ENCODE measurements at places on chromosomes 3 and 15.

DNA sequence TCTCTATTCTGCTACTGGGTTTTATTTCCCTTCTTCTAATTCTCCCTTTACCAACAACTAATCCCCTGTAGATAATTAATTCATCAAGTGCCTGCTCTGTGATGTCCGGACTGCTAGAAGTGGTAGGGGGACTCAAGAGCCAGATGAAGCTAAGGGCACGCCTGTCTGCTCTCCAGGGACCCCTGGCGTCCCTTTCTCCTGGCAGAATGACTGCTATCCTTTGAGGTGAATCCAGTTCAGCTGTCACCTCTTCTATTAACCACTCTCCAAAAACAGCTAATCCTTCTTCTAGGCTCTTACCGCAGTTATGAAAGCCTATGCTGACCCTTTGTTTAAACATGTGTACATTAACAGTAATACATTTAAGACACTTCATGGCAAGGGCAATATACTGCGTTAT, 1.4 kb upstream of the CHRNA7 start:
- DNase-seq: no peak

DNA sequence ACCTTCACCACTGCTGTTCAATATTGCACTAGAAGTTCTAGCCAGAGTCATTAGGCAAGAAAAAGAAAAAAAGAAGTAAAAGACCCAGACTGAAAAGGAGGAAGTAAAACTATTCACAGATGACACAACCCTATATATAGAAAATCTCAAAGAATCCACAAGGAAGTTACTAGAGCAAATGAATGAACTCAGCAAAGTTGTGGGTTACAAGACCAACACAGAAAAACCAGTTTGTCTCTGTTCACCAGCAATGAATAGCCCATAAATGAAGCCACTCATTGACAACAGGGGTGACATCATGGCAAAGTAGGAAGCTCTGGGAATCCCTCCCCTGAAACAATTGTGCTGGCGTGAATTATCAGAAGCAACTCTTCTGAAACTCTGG, 4.6 kb downstream of the CFAP100 start:
- no peak for DNase-seq

DNA sequence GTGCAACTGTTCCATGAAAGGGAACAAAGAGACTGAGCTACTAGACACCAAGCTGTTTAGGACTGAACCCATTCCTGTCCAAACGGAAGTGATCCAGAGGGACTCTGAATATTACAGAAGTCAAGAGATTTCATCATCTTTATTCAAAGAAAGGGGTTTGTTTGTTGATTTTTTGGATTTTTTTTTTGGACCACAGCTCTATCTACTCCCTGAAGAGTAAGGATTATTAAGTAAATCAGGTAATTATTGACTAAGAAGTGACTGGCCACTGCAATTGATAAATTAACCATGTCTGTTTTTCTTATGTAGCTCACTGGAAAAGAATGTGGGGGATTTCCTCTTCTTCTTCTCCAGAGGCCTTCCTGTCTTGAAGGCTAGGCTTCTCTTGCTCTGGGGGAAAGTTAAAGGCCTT, 146.6 kb upstream of the TPM1 start:
- DNase-seq: no peak

DNA sequence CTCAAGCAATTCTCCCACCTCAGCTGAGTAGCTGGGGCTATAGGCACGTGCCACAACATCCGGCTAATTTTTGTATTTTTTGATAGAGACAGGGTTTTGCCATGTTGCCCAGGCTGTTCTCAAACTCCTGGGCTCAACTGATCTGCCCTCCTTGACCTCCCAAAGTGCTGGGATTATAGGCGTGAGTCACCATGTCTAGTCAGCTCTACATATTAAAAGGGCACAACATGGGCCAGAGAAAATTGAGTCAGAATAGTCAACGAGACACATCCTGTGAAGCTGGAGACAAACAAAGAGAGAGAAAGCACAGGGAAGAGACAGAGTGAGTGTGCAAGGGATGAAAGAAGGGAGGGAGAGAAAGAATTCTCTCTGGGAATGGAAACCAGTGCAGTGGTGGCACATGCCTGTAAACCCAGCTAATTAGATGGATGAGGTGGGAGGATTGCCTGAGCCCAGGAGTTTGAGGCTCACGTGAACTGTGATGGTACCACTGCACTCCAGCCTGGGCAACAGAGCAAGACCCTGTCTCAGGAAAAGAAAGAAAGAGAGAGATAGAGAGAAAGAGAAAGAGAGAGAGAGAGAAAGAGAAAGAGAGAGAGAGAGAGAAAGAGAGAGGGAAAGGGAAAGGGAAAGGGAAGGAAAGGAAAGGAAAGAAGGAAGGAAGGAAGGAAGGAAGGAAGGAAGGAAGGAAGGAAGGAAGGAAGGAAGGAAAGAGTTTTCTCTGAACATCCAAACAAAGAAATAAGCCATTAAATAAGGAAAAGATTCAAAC, 107.2 kb upstream of the SLC25A36 start:
- DNase-seq: no peak

- DNase-seq: no peak
Measured at GRCh38 chr3:112399064-112399463, 66.1 kb downstream of the CD200 start.

DNA sequence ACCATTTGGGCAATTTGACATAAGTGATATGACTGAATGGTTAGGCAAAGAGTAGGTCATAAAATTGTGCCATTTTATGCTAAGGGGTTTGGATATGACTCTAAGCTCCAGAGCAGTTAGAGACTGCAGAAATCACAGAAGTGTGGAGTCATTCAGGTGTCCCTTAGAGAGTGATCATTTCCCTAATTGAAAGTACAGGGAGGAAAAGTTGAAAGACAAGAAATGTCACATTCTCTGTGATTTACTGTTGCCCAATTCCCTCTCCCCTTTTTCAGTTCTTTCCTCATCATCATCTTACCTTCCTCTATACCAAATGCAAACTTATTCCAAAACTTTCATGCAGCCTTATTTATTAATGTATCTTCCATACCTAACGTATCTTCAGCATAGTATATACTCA, 2.7 kb upstream of the GOLGB1 start:
- no peak for DNase-seq

- DNase-seq: no peak
Measured at GRCh38 chr15:29913528-29914135, 91.4 kb upstream of the TJP1 start.

GRCh38 chr3:170092907-170093306, 55.1 kb downstream of the GPR160 start:
- no peak for DNase-seq

GRCh38 chr3:35723480-35724097, 84.3 kb downstream of the ARPP21 start:
- no peak for DNase-seq

GRCh38 chr3:144968750-144969350, 997.2 kb downstream of the DIPK2A start:
- no peak for DNase-seq

- no peak for DNase-seq
Measured at GRCh38 chr3:108251265-108251664, 29.0 kb upstream of the IFT57 start.

DNA sequence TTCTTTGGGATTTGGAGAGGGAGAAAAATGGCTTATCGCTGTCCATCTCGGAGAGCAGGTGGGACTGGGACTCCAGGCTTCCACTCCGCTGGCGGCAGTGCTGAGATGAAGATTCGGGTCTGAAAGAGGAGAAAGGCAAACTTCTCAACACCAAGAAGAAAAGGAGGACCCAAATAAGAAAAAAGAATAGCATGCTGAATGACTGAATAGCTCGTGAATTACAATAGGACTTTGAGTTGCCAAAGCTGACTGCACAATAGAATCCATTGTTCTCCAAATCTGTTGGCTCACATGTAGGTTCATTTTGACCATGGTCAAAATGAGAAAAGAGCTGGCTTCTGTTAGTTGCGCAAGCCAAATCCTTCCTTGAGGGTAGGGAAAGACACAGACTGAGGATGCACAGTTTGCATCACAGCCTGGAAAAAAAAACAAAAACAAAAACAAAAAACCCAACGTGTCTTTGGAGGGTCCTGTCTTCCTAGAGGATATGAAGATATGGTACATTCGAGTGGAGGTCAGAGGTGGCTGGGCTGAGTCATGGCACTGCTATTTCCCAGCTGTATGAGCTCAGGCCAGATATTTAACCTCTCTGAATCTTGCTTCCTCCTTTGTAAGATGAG, 59.3 kb upstream of the LMOD3 start:
- DNase-seq: no peak

GRCh38 chr3:62546266-62546665, 172.9 kb upstream of the FEZF2 start:
- no peak for DNase-seq

GRCh38 chr15:47405365-47406162, 311.7 kb upstream of the SEMA6D start:
- no peak for DNase-seq

Data from stimulated activated CD8-positive, alpha-beta memory T cell treated with anti-CD3 and anti-CD28 coated beads, Interleukin-4, amount 100 ng/mL, for 4 hours (primary cell).